ENCODE measurements at places on chromosomes 13 and 19.

- no peak for DNase-seq
Observed at GRCh38 chr19:43489310-43489709, 15.2 kb downstream of the PHLDB3 start.

- no peak for DNase-seq
Observed at GRCh38 chr19:1975162-1975480, 34.1 kb downstream of the CSNK1G2 start.

GRCh38 chr13:50581586-50582196 lies 261.8 kb downstream of the DLEU7 start:
- DNase-seq, result no peak

DNA sequence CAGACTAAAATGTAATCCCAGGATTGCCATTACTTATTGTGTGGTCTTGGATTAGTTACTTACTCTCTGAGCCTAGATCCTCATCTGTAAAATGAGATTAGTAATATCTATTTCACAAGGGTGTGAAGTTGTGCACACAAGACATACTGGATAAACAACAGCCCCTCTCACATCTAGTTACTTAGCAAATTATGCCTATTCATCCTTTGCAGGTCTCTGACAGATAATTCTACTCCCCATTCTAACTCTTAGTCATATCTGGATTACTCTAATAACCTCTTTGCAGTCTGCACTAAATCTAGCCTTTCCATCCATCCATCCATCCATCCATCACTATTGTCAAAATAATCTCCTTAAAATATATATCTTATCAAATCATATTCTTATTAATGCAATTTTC lies 12.4 kb downstream of the MTRF1 start:
- no peak for DNase-seq

Measured in left hindlimb (tissue), 1 donor.